AG09309 (cell line): ENCODE measurements at places on chromosomes 1 and 21.

DNA sequence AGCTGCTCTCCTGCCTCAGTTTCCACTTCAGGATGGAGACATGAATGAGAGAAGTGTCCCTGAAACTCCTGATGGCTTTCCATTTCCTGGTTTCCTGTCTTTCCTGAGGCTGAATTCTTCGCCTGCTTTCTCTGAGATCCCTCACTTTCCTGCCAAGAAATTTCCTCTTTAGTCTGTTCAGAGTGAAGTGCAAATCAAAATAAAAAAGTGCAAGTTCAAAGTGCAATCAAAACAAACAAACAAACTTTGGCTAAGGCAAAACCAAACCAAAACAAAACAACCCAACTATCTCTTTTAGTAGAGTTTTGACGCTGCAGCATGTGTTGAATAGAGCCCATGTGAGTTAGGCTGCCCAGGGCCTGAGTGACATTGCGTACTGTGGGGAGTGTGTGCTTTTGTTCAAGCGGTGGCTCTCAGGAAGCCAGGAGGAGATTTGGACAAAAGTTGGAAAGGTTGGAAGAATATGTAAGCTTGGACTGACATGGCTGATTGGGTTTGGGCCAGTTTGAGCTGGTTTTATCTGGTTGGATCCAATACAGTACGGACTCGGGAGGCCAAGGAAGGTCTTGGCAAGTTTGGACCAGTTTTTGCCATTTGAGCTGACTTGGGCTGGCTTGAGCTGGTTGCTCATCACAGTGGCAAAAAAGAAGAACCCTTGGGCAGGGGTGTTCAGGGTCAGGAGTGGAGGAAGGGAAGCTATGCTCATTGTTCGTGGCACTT is 61.1 kb upstream of the TINAGL1 start:
- DNase-seq, result no peak

GRCh38 chr1:223670458-223671159 is 5.1 kb upstream of the CAPN8 start:
- no peak for DNase-seq

DNA sequence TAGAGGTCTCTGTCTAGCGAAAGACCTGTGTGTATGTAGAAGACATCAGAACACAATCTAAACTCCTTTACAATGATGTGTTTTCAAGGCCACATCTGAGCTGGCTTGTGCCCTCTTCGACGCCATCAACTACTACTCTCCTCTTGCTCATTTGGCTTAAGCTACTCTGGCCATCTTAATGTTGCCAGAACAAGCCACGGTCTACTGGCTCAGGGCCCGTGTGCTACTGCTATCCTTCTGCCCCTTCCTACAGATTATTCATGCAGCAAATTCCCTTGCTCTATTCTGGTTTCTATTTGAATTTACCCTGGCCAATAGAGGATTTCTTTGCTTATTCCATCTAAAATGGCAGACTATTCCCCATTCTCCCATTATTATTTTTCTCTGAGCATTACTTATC is 121.7 kb downstream of the ZZZ3 start:
- DNase-seq, result no peak

- no peak for DNase-seq
Measured at GRCh38 chr21:34011660-34012059, 61.7 kb upstream of the MRPS6 start.

DNA sequence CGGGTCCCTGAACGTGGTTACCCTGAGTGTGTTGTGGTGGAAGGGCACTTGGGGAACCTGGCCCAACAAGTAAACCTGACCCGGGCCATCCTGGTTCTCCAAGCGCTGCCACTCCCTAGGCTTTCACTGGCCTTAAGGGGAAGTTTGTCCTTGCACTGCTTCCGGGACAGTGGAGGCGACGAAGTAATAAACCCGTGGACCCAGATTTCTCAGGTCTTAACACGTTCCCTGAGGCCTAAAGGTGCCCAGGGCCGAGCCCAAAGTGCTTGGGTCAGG is 261 bp upstream of the CCDC24 start:
- DNase-seq, result no peak

DNA sequence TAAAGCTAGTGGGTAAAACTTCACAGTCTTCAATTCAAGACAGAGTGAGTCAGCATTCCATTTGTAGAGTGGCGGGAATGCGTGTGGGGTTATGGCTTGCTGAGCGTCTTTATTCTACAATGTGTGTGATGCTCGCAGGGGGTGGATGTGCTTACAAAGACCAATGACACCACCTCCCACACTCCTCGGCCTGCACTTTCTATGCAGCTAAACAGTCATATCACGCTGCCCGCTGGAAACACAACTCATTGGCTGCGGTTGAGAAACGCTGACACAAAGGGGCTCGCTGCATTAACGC is 298.5 kb downstream of the PCP4 start:
- no peak for DNase-seq

- DNase-seq, result no peak
Measured at GRCh38 chr1:147591261-147591891, 50.1 kb downstream of the BCL9 start.

DNA sequence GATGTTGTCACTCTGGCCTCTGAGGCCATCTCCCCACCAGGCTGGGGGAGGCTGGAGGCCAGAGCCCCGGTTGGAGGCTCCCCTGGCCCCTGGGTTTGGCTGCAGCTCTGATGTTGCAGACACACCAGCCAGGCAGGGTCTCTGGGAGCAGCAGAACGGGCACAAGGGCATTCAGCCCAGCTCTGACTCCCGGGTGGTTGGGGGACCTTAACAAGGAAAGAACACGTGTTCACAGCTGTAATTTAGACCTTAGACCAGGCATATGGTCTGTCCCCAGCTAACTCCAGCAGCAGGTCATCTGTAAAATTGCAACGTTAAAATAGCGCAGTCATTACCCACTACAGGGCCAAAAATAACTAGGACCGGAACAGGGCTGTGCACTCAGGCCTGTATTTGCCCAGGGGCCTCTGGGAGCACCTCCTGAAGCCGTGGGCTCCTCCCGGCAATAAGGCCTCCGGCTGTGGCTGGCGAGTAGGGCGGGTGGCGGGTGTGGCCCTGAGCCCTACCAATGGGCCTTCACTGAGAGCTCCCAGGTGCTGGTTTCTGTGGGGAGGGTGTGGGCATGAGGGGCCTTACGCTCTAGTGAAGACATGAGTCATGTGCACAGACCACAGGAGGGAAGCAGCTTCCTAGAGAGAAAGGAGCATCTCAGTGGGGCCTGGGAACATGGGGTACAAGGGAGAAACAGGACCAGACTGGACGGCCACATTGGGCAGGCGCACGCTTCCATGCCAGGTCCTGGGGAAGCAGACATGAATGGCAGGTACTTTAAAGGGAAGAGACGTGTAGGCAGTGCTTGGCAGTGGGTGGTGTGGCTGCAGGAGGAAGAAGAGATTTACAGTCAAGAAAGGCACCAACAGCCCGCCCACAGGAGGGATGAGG is 6.1 kb downstream of the LDLRAP1 start:
- no peak for DNase-seq

GRCh38 chr1:204495078-204495753 is 611 bp upstream of the PIK3C2B start:
- no peak for DNase-seq

GRCh38 chr21:43877936-43878575 is 13.0 kb downstream of the AGPAT3 start:
- no peak for DNase-seq

DNA sequence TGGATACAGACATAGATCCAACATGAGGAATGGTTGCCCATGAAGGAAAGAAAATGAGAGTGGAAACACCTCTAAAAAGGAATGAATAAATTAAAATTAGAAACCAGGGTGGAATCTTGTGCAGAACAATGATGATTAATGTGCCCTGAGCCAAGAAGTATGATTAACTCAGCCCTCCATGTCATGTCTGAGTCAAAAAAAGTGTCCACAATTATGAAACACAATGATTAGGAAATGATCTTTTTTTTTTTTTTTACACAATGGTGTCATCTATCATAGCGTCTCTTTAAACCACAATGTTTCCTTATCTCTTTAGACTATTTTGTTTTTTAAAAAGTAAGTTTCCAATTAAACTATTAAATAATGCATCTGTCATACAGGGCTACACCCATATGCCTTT is 78.9 kb upstream of the RAB4A start:
- DNase-seq, result peak; percentile 41

DNA sequence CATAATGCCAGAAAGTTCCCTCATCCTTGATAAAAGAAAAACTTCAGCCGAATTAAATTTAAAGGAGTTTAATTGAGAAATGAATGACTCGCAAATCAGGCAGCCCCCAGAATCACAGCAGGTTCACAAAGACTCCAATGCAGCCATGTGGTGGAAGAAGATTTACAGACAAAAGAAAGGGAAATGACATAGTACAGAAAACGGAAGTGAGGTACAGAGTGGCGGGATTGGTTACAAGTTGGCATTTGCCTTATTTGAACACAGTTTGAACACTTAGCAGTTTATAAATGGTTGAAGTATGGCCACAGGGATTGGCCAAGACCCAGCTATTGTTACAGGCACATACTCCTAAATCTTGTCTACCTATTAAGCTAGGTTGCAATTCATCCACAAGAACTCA is 46.6 kb downstream of the HIVEP3 start:
- DNase-seq, result no peak

DNA sequence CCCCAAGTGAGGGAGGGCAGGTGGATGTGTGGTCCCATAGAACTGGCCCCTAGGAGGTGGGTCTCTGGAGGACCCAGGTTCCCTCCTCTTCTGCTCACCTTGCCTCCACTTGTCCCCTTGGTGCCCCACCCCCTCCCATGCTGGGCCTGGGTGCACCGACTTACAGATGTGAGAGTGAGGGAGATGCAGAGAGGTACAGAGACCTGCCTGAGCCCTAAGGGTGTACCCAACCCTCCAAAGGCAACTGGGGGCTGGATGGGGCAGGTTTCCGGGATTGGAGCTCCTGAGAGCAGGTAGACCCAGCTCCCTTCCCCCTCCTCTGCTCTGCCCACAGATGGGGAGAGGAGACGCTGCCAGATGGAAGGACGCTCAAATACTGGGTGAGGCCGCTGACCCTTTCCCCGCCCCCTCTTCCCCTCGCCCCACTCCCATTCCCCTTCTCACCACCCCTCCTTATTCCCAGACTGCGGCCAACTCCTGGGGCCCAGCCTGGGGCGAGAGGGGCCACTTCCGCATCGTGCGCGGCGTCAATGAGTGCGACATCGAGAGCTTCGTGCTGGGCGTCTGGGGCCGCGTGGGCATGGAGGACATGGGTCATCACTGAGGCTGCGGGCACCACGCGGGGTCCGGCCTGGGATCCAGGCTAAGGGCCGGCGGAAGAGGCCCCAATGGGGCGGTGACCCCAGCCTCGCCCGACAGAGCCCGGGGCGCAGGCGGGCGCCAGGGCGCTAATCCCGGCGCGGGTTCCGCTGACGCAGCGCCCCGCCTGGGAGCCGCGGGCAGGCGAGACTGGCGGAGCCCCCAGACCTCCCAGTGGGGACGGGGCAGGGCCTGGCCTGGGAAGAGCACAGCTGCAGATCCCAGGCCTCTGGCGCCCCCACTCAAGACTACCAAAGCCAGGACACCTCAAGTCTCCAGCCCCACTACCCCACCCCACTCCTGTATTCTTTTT is 10.3 kb downstream of the TINAGL1 start:
- DNase-seq, result no peak

DNA sequence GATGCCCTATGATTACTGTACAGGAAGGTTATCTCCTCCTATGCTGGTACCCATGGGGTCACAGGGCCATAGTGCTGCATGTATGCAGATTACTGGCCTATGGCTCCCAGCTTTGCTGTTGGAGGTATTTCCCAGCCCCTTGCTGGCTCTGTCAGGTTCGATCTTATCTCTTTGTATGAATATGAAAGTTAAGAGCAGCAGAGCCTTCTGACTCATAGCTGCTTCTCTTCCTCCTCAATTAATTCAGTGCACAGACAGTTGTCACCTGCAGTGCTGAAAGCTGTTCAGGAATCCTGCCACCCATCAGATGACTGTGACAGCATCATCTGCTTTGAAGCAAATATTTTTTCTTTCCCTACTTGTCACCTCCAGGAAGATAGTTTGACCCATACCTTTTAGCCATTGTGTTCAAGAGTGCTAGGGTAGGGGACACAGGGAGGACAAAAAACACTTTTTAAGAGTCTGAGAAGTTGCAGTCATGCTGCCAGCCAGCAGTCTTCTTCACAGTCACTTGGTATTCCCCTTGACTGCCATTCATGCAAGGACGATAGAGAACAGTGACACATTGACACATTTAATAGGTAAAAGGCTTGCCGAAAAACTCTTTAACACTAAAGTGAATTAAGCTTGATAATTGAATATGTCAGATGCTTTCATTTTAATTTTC is 73.1 kb downstream of the KIF1B start:
- DNase-seq, result no peak

- no peak for DNase-seq
Measured at GRCh38 chr1:206590025-206590758, 22.1 kb downstream of the EIF2D start.

DNA sequence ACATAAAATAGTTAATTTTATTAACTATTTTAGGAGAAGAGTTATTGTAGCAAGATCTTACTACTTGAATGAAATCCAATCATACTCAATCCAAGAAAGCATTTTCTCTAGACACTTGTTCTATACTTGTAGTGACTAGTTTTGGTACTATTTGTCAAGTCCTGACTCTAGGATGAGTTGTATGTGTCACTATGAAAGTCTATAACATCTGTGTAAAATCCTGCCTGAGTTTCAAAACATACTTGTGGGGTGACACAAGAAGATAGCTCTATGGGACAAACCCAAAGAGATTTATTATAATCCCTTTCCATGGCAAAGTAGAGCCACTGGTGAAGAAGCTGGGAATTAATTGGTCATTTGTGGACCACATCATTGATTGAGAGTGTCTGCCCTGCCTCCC is 1042.2 kb upstream of the ADGRL4 start:
- DNase-seq, result no peak

DNA sequence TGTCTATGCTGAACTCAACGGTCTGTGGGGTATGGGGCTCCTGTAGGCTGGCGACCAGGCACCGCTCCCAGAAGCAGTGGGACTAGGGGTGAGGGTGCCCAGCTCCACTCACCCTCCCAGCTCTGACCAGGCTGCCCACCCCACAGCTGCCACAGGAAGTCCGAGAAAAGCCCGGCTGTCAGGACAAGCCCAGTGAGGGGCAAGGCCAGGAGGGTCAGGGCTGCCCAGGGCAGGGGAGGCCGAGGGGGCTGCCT is 3.5 kb upstream of the TMEM52 start:
- no peak for DNase-seq

DNA sequence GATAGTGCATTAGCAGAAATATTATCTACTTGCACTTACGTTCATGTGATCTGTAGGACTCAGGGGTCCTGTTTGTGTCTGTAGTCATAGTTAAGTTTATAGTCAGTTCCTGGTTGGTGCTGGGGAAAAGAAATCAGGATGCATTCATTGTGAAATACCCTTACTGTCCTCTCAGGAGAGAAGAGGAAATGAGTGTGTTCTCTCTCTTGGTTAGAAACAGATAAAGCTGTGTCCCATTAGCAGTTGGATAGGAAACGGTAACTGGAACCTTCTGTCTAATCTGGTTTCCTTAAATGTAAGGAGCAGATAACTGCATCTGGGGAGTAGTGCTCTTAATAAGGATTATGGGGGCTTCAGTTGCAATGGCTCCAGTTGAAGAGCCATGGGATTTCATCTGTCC is 8.9 kb downstream of the SDCCAG8 start:
- no peak for DNase-seq

DNA sequence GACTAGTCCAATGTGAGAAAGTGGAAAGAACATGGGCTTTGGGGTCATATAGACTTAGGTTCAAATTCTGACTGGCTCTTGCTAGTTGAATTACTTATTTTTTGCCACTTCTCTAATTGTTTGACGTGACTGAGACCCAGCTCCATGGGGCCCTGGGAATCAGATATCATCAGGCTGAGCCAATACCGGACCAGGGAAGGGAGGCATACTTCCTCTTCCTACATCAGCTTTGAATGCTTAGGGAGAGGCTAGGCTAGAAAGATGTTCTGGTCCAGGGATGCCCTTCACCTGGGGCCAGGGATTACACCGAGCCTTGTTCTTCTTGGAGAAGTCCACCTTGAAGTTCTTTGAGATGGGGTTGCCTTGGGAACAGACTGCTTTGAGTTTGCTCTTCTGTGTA is 3.7 kb upstream of the NR1I3 start:
- DNase-seq, result no peak
